ENCODE measurements at places on chromosomes 5 and 9.
A peak's percentile ranks its signal among the peaks of the same experiment; 100 is the strongest.

GRCh38 chr5:155027993-155028629 is 14.6 kb downstream of the KIF4B start:
- no peak for DNase-seq

GRCh38 chr5:61306531-61307131 is 25.4 kb upstream of the ZSWIM6 start:
- no peak for DNase-seq

DNA sequence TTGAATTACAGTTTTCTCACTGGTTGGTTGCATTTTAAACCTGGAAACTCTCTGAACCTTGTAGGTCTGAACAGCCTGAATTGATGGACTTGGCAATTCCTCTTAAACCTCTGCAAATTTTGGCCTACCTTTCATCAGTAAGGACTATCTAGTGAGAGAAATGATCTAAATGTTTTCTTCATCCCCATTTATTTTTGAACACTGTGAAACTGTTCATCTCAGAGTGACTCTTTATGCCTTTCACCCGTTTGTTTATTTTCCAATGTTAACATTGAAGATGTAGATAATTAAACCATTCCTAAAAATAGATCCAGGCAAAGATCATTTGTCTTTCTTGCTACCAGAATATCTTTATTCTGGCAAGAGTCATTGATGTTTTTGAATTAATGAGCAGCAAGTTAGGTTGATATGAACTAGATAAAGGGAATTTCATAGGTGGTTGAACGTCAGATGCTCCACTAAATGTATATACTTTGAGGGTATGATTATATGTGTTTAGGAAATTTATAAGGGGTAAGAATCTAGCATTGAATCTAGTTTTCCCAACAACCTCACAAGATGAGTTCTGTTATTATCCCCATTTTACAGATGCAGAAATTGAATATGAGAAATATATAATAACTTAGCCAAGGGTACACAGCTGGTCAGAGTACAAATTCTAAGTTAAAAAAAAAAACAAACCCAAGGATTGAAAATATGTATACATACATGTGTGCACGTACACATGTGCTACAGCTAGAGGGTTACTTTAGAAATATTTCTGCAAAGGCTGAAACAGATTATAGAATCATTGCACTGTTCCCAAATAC is 3.4 kb downstream of the CPEB4 start:
- no peak for DNase-seq

DNA sequence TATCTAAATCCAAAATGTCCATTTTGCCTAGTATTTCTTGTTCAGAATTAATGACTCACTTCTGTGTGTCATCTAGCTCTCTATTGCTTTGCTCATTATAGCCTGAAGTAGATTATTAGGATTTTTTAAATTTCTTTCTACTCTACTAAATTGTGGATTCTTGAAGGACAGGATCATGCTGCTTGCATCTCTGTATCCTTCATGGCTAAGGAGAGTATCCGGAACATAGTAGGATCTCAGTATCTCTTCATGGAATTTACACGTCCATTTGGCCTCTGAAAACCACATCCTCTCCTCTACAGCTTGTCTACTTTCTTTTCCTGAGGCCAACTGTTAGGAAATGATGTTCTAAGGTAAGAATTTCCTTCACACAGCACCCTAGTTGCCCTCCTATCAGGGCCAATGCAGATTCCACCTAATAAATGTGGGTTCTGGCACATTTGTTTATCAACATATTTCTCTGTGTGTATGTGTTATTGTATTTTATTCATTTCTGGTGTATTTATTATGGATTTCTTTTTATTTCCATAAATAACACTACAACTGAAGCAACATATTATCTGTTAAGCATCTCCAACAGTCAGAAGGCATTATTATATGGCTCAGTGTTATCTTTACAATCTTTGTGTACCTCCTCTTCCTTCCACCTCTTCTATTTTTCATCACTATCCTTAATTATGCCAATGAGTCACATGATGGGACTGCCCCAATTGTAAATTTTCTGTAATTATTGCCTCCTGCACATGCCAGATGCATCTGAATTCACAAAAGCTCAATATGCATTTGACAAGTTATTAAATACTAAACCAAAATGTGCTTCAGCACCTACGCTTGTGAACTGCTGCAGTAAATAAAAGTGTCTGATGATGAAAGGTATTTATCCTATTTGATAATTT is 557.8 kb upstream of the TLE4 start:
- no peak for DNase-seq

DNA sequence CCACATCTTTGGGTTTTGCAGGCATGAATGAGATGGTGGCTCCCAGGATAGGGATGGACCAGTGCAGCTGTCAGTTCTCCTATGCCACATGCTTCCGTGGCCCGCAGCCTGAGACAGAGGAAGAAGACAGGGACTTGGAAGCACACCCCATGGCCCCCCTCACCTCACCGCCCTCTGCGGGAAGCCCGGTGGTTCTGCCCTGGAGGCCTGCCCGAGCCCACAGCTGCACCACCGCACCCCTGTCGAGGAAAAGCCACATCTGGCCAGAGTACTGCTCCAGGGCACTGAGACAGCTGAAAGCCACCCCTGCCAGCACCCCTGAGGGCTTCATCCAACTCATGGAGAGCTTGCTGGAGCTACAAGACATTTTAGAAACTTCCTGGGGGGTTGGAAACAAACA is 7.6 kb upstream of the TRMT10B start:
- DNase-seq, result no peak

- peak; percentile 84 for DNase-seq
Observed at GRCh38 chr9:129131300-129132145, 20.3 kb downstream of the PTPA start.

DNA sequence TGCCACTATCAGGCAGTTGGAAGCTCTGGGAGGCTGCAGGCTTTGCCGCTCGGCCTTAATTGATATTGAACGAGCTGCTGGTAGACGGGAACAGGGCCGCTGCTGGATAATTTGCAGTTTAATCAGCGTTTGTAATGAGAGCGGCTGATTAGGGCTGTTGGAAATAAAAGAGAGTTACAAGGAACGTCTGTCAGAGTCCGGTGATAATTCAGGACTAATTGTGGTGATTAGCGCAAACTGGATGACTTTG is 68.2 kb upstream of the TBCA start:
- DNase-seq, result no peak

- DNase-seq, result no peak
Observed at GRCh38 chr5:20536813-20537212, 548.8 kb upstream of the CDH18 start.

- no peak for DNase-seq
Observed at GRCh38 chr5:76389513-76390154, 13.5 kb upstream of the IQGAP2 start.

- DNase-seq, result no peak
Observed at GRCh38 chr5:15371184-15371583, 128.8 kb upstream of the FBXL7 start.

- no peak for DNase-seq
Observed at GRCh38 chr9:135463140-135463539, 16.4 kb upstream of the PPP1R26 start.

DNA sequence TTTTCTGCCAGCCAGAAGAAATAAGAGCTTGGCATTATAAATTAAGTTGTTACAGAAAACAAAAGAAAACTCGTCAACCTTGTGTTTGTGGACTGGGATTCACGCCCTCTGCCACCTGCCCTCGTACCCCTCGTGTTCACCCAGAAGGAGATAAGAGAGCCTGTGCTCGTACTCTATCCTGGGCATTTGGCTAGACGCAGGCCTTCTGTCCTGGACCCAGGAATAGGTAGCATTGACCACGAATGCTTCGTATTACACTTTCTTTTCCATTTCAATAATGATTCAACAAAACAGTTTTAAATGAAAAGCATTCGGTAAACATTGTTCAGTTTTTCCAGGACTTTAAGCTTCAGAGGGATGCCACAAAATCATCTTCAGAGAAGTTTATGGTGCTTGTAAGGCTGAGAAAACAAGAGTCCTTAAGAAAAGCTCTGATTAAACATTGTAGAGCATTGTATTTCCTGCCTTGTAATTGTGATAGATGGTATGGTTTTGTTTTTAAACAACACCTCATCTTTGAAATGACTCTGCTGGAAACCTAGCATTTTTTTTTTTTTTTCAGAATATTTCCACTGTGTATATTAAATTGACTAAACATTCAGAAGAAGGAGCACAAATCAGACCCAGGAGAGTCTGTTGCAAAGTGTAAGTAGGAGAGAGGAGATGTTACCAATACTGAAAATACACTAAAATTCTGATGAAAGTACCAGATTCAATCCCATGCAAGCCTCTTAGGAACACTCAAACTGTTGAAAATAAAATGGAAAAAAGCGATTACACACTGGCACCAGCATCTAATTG is 27.6 kb downstream of the MTX3 start:
- no peak for DNase-seq

DNA sequence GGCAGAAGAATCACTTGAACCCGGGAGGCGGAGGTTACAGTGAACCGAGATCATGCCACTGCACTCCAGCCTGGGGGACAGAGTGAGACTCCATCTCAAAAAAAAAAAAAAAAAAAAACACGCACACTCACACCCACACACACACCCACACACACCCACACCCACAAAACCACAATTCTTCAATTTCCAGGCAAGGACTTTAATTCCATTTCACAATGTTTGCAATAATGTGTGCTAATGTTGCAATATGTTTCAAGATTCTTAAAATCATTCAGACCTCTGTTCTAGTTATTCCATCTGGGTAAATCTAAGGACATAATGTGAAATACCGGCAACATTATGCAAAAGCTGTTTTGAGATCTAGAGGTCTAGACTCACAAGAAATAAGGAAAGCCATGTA is 28.3 kb downstream of the CCDC69 start:
- DNase-seq, result no peak

DNA sequence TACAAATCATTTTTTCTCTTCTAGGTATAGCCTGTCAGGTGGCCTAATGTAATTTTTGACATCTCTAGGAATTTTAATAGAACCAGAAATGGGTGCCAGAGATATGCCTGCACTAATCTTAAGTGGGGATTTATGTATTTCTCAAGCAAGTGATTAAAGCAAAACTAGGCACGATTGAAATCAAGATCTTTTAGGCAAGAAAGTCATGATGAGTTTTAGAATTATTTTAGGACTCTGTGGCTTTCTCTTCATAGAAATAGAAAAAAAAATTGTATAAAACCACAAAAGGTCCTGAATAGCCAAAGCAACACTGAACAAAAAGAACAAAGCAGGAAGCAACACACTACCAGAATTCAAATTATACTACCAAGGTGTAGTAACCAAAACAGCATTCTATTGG is 952 bp upstream of the AMACR start:
- DNase-seq, result no peak

GRCh38 chr9:91407580-91408318 is 15.9 kb downstream of the NFIL3 start:
- no peak for DNase-seq

DNA sequence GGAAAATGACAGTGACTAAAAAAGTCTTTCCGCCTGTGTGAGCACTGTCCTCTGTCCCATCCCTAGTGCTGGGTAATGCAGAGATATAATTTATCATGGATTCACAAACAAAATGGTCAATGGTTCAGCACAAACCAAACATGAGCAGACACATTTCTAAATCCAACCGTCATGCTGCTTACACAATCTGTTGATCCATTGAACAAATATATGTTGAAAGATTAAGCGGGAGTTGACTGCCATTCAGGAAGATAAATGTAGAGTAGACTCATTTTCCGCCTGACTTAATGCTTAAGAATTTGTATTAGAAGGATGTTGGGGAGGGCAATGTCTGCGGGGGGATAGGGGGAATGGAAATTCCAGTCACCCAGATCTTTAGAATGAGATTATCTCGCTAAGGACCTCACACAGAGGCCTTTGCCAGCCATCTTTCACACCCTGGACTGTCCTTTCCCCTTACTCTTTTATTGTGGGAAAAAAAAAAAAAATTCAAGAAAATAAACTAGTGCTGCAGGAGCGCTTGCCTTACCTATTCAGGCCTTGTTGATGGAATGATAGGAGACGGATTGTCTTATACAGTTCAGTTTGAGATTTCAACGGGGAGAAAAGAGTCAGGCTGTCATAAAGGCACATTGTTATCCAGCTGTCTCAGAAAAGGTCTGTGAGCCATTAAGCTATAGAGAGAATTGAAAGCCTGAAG is 153.7 kb downstream of the TLE1 start:
- DNase-seq, result no peak

DNA sequence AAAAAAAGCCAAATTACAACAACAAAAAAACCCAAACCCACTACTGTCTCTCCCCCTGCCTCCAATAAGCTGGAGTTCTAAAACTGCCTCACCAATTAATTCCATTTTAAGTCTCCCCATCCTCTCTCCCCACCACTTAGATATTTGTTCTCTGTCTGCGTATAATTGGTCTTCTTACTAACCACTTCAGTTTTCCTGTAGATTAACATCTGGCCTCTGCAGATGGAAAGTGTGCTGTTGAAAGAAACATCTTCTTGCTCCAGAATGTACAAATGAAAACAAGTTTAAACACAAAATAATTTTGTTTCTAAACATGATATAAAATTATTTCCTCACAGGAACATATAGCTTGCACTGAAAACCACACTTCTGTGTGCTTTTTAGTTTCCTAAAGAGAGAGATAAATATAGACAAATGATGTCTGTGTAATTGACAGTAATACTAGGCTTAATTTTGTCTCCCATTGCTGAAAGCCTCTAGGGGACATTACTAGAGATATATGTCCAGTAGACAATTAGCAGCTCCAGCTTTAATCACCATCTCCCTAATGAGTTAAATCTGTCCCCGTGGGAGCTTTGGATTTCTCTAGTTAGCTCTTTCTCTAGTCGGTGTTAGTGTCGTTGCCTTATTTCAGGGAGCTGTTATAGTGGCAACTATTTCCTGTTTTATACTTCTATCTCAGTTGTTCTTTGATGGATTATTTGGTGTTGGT is 164.0 kb downstream of the ARHGAP26 start:
- DNase-seq, result no peak

- DNase-seq, result no peak
Observed at GRCh38 chr9:80013891-80014290, 442.1 kb downstream of the TLE4 start.

GRCh38 chr5:37554938-37555337 is 175.8 kb downstream of the WDR70 start:
- DNase-seq, result no peak

DNA sequence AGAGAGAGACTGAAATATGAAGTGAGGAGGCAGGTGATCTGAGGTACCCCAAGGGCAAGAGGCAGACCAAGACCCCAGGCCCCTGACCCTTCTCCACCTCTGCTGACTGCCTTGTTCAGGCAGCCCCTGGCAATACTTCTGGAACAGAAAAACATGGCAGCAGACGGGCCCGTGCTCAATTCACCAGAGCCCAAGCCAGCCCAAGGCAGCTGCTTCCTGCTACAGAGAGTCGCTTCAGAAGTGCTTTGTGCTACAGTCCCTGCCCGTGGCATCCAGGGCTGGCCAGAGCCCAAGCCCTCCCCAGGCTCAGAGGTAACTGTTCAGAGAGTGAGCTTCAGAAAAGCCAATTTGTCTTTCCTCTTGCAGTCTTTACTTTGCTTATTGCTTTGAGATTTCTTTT is 151.4 kb upstream of the FSTL4 start:
- DNase-seq, result peak; percentile 15

GRCh38 chr5:5155617-5156016 is 15.5 kb downstream of the ADAMTS16 start:
- no peak for DNase-seq

DNA sequence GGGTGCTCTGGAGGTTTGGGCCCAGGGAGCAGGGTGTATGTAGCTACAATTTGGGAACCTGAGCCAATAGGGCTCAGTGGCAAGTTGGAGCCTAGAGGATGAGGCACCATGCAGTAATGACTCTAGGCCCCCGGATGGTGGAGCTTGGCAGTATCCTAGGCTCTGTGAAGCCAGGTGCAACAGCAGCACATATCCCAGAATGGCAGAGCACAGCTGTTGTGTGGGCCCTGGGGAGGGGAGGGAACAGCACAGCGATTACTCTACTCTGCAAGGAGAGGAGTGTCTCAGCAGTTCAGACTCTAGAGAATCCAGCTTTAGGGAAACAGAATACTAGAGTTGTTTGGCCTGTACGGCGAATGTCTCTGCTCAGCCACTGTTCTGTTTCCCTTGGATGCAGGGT is 56.1 kb downstream of the LRRTM2 start:
- DNase-seq, result no peak
